ENCODE measurements at places on chromosomes 4 and X. TPM values are rescaled to one million over a fixed set of nuclear protein-coding genes. Genes with fewer than 3 reads are reported as not detected.

The FGFRL1 gene
- total RNA-seq: 41.7 TPM

The NDP gene
- total RNA-seq: 1.4 TPM

The TEC gene
- total RNA-seq: 0.78 TPM

The ASB11 gene
- total RNA-seq: not detected

The BANK1 gene
- 0.14 TPM for total RNA-seq

The SPP1 gene
- total RNA-seq: 3.3 TPM

The DUSP9 gene
- not detected for total RNA-seq

The GYG2 gene
- 15.4 TPM for total RNA-seq
